Activated T-helper 2 cell treated with anti-CD3 and anti-CD28 coated beads, Interferon-gamma antibody, Interleukin-2, Interleukin-4, amounts not matched to agents 10 μg/mL and 5 μg/mL and 100 μg/mL, durations not matched to agents 14 hours and 24 hours and 36 hours (primary cell): ENCODE measurements at places on chromosomes 13 and 19. TPM values are rescaled to one million over a fixed set of nuclear protein-coding genes. Genes with fewer than 3 reads are reported as not detected.

ADGRE2 gene
- total RNA-seq = 2.7 and 3.6 TPM in 2 replicates

ALKBH6 gene
- total RNA-seq = 49.9 and 54.3 TPM in 2 replicates

POGLUT2 gene
- total RNA-seq = 13.6 and 13.7 TPM in 2 replicates

CABP5 gene
- not detected in 2 replicates for total RNA-seq

ADGRE3 gene
- not detected in 2 replicates for total RNA-seq

DIRAS1 gene
- total RNA-seq = 0.28 and 0.39 TPM in 2 replicates

CHST8 gene
- total RNA-seq = not detected in 2 replicates
